ENCODE measurements at places on chromosomes 16 and 17. TPM values are rescaled to one million over a fixed set of nuclear protein-coding genes. Genes with fewer than 3 reads are reported as not detected.

DNA sequence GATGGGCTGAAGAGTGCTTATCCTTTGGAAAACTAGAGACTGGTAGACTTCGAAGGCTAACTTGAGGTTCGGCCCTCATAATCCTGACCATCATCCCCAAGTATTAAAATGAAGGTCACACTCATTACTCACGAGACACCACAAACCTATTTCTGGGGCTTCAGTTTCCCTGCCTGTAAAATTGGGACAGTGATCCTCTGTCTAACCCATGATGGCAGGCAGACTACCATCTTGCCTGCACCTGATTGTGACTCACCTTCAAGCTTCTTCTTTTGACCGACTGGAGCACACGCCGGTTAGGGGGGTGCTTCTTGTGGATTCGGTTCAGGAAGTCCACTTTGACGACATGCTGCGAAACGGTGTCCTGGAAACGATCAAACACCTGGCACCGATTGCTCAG lies 14.2 kb upstream of the DHRS13 start:
- DNase-seq = no peak

DNA sequence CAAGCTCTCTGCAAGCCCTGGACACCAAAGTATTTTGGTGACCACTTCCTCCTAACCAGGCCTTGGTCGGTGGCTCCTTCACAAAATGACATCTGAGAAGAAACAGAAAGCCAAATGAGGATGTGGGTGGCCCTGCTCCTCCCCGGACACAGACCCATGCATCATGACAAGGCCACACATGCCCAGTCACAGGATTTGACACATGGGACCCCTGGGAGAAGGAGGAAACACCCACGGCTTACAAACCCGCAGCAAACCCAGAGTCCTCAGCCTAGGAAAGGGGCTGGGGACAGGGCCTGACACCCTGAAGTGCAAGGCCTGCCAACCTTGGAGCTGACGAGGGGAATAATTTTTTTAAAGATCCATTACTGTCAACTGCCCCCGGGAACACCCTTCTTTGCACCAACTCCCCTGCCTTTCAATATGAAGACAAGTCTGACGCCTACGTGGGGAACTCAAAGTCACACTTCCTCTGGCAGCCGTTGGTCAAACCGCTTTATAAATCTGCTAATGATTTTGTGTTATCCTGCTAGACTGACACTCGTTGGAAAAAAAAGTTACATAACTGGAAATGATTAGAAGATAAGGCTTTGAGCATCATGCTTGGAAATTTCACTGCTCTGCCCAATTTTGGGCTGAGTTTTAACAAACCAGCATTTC lies 41.3 kb downstream of the GAS7 start:
- DNase-seq = no peak

DNA sequence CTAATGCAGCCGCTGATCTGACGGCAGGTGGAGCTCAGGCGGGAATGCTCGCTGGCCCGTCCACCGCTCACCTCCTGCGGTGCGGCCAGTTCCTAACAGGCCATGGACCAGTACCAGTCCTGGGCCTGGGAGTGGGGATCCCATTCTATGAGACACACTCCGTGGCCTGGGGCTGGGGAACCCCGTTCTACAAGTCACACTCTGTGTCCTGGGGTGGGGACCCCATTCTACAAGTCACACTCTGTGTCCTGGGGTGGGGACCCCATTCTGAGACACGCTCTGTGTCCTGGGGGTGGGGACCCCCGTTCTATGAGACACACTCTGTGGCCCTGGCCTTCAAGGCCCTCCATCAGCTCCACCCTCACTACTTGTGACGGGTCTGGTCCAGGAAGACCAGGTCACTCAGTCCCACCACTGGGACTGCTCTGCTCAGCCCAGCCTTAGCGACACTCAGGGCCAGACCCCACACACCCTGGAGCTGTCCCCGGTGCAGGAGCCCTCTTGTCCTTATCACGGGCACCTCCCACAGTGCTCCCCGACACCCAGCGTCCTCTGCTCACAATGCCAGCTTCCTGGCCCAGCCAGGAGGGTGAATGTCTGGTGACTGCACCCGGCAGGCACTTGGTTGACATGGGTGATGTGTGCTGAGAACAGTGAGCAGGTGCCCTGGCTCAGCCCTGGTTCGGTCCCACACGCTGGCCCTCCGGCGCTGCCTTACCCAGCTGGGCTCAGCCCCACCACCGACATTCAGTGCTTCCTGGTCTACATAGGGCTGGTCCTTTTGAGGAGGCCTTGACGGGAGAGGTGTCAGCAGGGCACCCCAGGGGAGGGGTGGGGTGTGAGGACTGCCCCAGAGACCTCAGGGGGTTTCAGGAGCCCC lies 89.1 kb downstream of the TBC1D16 start:
- DNase-seq = no peak

The SLFN14 gene
- not detected for total RNA-seq

DNA sequence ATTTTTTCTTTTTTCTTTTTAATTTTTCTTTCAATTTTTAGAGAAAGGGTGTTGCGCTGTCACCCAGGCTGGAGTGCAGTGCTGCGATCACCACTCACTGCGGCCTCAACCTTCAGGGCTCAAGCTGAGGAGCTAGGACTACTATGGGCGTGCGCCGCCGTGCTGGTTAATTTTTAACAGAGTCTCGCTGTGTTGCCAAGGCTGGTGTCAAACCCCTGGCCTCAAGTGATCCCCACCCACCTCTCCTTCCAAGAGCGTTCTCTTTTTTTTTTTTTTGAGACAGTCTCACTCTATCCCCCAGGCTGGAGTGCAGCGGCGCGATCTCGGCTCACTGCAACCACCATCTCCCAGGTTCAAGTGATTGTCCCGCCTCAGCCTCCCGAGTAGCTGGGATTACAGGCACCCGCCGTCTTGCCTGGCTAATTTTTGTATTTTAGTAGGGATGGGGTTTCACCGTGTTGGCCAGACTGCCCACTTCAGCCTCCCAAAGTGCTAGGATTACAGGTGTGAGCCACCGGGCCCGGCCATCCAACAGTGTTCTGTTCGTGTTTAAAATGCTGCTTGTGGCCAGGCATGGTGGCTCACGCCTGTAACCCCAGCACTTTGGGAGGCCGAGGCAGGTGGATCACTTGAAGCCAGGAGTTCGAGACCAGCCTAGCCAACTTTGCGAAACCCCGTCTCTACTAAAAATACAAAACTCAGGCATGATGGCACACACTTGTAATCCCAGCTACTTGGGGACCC lies 14.5 kb upstream of the RPL13 start:
- no peak for DNase-seq

DNA sequence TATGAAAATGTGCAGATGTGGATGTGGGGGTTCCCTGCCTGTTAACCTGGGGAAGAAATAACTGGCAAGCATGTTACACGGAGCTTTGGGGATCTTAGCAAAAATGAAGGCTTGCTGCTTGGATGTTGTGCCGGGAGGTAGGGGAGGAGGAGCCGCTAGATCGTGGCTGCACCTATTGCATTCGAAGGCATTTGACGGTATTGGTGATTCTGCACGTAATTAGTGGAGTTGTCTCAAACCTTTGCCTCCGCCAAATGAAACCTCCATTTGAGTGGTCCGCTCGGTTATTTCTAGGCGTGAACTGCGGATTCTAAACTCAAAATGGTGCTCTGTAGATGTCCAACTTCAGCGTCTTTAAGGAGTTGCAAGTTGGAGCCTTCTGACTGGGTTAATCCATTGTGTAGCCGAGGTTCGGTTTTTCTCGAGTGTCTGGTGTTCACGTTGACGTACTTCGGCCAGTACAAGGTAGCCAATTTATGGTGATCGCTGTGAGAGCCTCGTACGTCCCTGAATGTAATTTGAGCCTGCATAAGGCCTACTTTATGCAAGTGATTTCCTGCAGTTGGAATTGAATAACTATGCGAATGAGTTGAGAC lies 1.5 kb downstream of the TNRC6C start:
- DNase-seq = peak; percentile 3

The APRT gene
- total RNA-seq = 151 TPM

The MED31 gene
- 13.4 TPM for total RNA-seq

- peak; percentile 41 for DNase-seq
These were observed 881 bp downstream of the MLLT6 start for GRCh38 chr17:38705803-38706504.

The ATF7IP2 gene
- not detected for total RNA-seq

DNA sequence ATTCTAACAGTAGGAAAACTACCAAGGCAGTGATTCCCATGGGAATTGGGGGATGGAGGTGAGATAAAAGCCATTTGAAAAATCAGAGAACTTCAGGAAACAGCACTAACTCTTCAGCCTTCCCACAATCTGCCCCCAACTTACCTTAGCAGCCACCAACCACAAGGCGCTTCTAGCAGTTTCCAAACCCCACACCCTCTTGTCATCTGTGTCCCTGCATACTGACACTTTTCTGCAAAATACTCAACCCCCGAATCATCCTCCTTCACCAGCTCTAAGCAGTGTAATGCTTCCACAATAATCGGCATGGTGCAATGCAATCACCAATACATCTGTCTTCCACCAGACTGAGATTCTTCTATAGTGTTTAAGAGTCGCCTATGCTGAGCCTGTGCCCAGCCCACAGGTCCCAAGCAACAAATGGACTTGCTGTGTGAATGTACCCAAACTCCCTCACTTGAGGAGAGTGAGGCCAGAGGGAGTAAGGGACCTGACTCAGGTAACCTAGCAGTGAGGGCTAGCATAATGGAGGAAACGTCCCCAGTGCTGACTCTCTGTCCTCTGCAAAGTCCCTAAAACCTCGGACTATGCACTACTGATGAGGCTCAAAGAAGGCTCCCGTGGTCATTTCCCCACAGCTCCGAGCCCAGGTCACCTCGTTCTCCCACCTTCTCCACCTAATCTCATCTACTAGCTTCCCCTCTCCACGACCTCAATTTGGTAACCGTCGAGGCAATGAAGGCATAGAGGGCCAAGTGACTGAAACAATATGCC lies 943 bp downstream of the DYNC1LI2 start:
- DNase-seq = no peak

- DNase-seq = no peak
These were observed 436.4 kb upstream of the DYNLRB2 start for GRCh38 chr16:80104401-80104800.

- DNase-seq = peak; percentile 24
These were observed 12.0 kb downstream of the EEF2K start for GRCh38 chr16:22217890-22218730.

DNA sequence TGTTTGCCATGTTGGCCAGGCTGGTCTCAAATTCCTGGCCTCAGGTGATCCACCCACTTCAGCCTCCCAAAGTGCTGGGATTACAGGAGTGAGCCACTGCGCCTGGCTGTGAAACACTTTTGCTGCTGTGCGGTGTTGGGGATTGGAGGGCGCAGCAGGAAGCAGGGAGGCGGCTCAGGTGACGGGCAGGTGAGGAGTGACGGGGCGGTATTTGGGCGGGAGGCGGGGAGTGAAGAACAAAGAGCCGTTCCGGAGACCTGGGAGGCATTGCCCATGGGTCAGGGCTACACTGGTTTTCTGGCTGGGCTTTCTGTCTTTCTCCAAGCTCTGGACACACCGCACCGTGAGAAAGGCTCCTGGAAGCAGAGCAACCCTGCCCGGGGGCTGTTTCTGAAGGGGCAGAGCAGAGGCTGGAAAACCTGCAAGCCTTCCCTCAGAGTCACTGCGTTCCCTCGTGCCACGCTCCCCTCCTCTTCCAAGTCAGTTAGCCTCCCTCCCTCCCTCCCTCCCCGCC lies 22.1 kb downstream of the CRISPLD2 start:
- no peak for DNase-seq

The EVI2A gene
- total RNA-seq = 7.4 TPM

The HOXB3 gene
- 15.4 TPM for total RNA-seq

The CD79B gene
- 0.27 TPM for total RNA-seq

GRCh38 chr16:2779978-2780898 lies 3.2 kb upstream of the ELOB start:
- DNase-seq = no peak

DNA sequence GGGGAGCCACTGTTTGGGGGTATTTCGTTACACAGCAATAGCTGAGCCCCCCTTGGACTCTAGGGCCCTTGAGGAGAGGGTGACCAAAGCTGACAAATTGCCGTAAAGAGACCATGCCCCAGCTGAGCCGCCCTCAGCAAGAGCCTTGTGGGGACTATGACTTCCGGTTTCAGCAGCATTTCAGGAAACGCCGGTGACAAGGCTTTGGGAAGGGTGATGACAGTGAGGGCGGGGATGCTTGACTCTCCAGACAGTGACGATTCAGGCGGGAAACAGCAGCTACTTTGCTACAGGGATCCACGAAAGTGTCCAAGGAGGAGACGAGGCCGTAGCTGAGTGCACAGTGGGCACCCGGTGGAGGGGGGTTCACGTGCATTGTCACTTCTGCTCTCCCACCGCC lies 360.8 kb downstream of the C16orf95 start:
- DNase-seq = no peak

DNA sequence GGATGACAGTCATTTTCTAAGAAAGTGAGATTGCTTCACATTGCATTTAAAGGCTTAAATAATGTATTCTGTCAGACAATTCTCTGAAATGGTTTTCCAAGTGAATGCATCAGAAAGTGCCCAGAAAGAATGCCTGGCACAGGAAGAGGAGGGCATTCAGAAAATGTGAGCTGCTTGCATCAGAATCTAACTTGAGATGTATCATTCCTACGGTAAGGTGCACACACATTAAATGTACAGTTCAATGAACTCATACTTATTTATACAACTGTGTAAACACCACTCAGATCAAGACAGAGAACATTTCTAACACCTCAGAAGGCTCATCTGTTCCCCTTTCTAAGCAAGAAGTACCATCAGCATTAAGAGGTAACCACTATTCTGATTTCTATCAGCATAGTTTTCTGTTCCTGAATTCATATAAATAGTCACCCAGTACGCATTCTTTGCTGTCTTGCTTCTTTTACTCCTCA lies 638.0 kb downstream of the MAF start:
- DNase-seq = no peak

The TBC1D3E gene
- total RNA-seq = not detected

DNA sequence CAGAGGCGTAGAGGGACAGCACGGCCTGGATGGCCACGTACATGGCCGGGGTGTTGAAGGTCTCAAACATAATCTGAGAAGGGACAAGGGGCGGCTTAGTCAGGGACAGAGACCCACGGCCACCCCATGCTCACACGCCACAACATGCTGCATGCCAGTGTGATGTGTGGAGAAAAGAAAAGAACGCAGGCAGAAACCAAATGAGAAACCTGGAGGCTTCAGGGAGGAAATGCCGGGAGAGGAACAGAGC lies 1.1 kb downstream of the ACTG1 start:
- no peak for DNase-seq

DNA sequence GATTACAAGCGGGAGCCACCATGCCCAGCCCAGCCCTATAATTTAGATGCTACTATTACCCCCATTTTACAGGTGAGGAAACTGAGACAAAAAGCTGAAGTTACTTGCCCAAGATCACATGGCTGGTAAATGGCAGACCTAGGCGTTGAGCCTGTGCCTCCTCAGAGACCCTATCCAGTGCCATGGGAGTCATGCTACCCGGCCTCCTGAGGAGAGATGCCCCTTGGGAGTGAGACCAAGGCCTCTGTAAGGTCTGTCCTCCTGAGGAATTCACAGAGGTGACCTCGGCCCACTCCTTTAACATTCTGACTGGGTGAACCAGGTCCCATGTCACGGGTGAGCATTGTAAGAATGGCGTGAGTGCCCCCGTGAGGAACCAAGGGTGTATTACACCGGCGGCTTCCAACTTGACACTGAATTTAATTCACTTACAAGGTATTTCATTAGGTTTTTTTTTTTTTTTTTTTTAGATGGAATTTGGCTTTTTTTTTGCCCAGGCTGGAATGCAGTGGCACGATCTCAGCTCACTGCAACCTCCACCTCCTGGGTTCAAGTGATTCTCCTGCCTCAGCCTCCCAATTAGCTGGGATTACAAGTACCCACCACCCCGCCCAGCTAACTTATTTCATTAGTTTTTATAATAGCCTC lies 95.7 kb downstream of the ABCC6 start:
- peak; percentile 71 for DNase-seq

The PRKCB gene
- not detected for total RNA-seq

Measured in M059J (cell line).